ENCODE measurements at places on chromosomes 5 and 9.

GRCh38 chr5:172379481-172379880 lies 74.8 kb downstream of the SH3PXD2B start:
- DNase-seq: no peak

DNA sequence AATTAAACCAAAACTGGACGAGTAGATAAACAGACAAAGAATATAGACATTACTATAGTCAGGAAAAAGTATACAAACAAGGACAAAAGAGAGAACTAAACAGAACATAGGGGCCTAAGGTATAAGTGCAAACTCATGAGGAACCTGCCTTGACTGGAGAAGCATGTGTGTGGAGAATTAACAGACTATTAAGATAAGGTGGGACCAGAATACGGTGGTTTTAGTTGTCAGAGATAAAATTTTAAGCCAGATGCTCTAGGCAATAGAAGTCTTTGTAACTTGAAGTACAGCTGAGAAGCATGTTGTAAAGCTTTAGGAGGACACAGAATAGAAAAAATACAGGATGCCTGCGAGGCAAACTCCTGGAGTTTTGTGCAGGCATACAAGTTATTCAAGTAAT lies 707.1 kb downstream of the PTPRD start:
- no peak for DNase-seq

DNA sequence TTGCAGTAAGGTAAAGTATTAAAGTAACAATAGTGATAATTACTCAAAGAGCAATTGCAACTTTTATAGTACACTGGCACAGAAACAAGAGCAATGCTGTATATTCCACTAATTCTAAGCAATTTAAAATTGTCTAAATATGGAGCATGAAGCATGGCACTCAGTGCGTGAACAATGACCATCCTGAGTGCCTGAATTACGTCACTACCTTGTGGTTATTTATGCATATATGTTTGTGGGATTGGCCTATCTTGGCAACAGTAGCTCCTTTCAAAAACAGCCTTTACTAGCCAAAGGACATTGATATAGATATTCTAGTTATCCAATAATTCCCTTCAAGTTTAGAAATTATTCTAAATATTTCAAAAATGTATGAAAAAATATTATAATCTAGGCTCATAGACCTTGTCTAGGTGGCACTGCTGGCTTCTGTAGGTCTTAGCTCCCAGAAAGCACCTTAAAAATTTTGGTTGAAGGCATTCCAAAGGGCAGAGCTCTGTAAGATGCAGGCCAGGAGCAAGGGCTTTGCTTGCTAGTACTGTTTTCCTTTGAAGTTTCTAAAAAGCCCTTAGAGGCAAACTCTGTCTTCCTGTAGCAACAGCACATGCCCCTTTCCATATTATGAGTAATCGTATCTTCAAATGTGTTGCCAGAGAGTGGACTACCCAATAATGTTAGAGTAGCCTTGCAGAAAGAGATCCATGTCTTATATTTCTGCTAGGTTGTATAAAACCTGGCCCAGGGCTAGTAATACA lies 719.3 kb downstream of the NR2F1-AS1 start:
- no peak for DNase-seq

- DNase-seq: no peak
These were observed 41.1 kb upstream of the DAP start for GRCh38 chr5:10801931-10802666.

All from amniotic epithelial cell (primary cell).